Activated CD4-positive, alpha-beta T cell treated with anti-CD3 and anti-CD28 coated beads for 36 hours (primary cell): ENCODE measurements at places on chromosomes 3 and 15. TPM values are rescaled to one million over a fixed set of nuclear protein-coding genes. Genes with fewer than 3 reads are reported as not detected.

The GHSR gene
- total RNA-seq = not detected

The RBM5 gene
- 131 TPM for total RNA-seq

- H3K4me3 ChIP-seq = no peak overlapping the region
- H3K27me3 ChIP-seq = peaks cover 3% of the 10 kb centered on the region
- H3K4me1 ChIP-seq = no peaks in the 10 kb centered on the region
- DNase-seq = peak; percentile 86
- no peaks in the 10 kb centered on the region for H3K36me3 ChIP-seq
Observed at GRCh38 chr15:64809649-64810496, 15.6 kb downstream of the PIF1 start.

GRCh38 chr3:193407112-193407511 lies 28.6 kb upstream of the ATP13A5 start:
- no peak overlapping the region for H3K4me3 ChIP-seq
- H3K27ac ChIP-seq = no peak overlapping the region
- no peaks in the 10 kb centered on the region for H3K27me3 ChIP-seq
- DNase-seq = no peak

DNA sequence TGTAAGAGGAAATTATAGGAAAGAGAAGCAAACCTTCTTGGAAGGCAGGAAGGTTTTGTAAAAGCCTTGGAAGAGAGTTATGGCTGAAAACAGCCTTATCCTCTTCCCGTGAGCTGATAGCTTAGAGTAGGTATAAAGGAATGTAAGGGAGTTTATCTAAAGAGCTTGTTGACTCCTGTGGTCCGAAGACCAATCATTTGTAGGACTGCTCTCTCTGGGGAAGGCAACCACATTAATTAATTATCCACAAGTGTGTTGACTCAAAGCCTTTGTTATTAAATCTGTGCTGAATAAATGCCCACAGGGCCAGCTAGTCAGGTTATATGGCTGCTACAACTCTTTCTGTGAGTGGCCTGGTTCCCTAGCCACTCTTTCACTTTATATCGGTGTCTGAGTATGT lies 452.1 kb upstream of the RASGRP1 start:
- H3K4me3 ChIP-seq = no peak overlapping the region
- DNase-seq = no peak
- H3K27ac ChIP-seq = no peak overlapping the region
- peaks cover 7% of the 10 kb centered on the region for H3K27me3 ChIP-seq
- no peaks in the 10 kb centered on the region for H3K36me3 ChIP-seq

The GLDN gene
- not detected for total RNA-seq

- H3K36me3 ChIP-seq = no peaks in the 10 kb centered on the region
- no peak overlapping the region for H3K4me3 ChIP-seq
- H3K27ac ChIP-seq = no peak overlapping the region
- no peaks in the 10 kb centered on the region for H3K4me1 ChIP-seq
- no peaks in the 10 kb centered on the region for H3K27me3 ChIP-seq
Observed at GRCh38 chr3:154795582-154795981, 284.5 kb upstream of the MME start.

DNA sequence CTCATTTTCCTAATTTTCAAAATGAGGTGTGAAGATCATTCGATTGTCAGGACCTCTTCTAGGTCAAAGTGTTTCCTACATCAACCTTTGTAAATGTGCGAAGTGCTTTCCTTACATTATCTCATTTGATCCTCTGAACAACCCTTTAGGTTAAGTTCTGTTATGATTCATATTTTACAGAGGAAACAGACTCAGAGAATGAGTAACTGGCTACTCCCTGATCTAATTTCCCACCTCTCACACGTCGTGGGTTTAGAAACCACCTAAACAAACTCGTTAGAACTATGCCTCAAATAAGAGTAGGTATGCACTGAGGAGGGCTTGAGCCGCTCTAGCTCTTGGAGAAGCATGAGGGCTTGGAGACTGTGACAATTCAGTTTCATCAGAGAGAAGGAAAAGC lies 148.6 kb downstream of the CD47 start:
- peak; percentile 59 for DNase-seq
- H3K27ac ChIP-seq = peak overlapping the region; percentile 65
- no peaks in the 10 kb centered on the region for H3K36me3 ChIP-seq

DNA sequence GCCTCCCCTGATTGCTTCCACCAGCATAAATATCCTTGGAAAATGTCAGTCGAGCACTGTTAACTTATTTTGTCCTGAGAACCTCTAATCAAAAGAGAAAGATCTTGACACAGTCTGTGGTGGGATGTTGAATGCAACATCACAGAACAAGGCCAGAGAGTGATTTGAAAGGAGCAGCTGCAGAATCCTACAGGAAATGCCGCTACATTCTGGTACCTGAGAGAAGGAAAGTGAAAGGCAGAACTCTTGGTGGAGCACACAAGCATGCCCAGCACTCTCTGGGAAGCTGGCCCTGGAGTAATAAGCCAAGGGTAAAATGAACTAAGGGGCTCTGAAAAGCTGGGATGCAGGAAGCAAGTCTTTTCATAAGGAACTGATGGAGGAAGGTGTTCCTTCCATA lies 75.8 kb downstream of the CBLB start:
- peaks cover 54% of the 10 kb centered on the region for H3K36me3 ChIP-seq
- peaks cover 68% of the 10 kb centered on the region for H3K4me1 ChIP-seq
- no peak overlapping the region for H3K4me3 ChIP-seq
- no peaks in the 10 kb centered on the region for H3K27me3 ChIP-seq
- H3K27ac ChIP-seq = no peak overlapping the region

- H3K36me3 ChIP-seq = no peaks in the 10 kb centered on the region
- peaks cover 5% of the 10 kb centered on the region for H3K27me3 ChIP-seq
- H3K4me3 ChIP-seq = no peak overlapping the region
- H3K4me1 ChIP-seq = no peaks in the 10 kb centered on the region
Observed at GRCh38 chr15:74709011-74709410, 13.2 kb upstream of the EDC3 start.
